ENCODE measurements at places on chromosomes 11 and 22.

- no peak for DNase-seq
These were observed 144.0 kb downstream of the MPPED1 start for GRCh38 chr22:43555561-43556515.

- DNase-seq = no peak
These were observed 41.9 kb downstream of the SVIP start for GRCh38 chr11:22787551-22788162.

DNA sequence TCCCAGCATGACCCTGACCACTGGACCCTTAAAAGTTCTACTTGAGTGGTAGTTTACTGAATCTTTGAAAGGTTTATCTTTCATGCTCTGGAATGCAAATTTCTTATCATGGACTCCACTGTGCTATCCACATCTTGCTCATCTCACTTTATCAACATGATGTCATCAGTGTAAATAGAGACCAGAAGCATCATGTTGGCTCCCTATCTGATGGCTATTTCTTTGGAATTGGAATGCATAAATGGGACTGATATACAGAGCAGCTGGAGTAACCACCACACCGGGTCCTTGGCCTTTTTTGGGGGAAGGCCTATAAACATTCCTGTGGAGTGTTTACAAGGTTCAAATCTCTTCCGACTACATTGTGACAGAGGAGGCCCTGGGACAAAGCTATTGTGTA is 74.1 kb upstream of the CEP126 start:
- no peak for DNase-seq

GRCh38 chr22:45638197-45638596 is 33.4 kb upstream of the ATXN10 start:
- no peak for DNase-seq

GRCh38 chr22:26484360-26484706 is 656 bp downstream of the SRRD start:
- no peak for DNase-seq

DNA sequence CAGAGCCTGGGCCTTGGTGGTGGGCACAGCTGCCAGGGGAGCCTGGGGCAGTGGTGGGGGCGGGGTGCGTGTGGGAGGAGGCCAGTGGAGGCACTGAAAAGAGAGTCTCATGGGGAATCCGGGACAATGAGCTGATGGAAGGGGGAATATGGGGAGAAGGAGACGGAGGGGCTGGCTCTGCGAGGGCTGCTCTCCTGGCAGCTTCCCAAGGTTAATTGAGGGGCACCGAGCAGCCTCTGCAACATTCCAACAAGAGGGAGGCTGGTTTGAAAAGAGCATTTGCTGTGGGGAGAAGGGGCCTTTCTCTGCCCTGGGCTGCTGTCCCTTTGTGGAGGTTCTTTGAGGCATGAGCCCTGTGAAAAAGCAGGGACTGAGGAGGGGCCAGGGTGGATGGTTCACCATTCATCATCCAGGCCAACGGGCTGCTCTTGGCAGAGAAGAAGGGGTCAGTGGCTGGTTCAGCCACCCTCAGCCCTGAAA is 9.4 kb upstream of the IGSF9B start:
- DNase-seq = no peak

GRCh38 chr22:31861226-31861840 is 83.0 kb upstream of the YWHAH start:
- DNase-seq = no peak

DNA sequence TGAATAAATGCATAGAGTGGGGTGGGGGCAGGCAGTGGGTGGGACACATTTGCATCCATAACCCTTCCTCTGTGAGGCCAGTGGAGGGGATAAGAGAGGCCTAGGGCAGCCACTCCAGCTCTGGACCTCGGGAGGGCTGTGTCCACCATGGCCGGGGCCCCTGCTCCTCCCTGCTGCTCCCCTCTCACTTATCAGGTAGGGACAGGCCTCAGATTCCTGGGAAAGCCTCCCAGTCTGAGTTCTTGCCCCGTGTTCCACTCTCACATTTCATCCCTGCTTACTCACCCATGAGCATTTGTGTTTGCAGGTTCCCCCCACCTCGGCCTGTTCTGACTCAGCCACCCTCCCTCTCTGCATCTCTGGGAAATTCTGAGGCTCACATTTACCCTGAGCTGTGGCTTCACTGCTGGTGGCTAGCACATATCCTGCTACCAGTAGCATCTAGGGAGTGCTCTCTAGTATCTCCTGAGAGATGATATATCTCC is 128.7 kb upstream of the TOP3B start:
- DNase-seq = no peak

DNA sequence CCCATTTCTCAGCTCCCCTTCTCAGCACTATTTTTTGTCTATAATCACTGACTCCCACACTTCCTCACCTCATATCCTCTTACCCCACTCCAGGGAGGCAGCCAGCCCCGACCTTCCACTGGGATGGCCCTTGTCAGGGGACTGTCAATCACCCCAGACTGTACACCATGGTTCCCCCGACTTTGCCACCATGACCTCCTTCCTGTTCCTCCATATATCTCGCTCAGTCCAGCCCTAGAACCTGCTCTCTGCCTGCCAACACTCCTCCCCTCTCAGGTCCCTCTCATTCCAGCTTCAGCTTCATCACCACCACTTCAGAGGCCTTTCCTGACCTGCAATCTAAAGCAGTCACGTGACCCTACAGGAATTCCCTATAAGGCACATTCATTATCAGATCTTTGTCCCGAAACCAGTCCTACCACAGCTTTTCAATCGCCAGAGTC is 16.5 kb downstream of the PRPF19 start:
- DNase-seq = no peak

DNA sequence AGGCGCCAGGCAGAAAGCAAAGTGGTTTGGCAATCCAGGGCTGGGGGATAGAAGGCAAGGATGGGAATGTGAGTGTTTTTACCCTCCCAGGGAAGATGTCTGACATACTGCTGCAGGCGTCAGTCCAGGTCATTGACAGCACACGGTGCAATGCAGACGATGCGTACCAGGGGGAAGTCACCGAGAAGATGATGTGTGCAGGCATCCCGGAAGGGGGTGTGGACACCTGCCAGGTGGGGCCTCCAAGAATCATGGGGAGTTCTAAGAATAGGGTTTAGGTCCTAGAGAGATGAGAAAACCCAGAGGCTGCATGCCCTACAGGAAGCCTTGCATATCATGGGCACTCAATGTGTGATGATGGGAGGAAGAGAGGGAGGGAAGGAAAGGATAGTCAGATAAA is 28.3 kb upstream of the SMIM35 start:
- DNase-seq = no peak

DNA sequence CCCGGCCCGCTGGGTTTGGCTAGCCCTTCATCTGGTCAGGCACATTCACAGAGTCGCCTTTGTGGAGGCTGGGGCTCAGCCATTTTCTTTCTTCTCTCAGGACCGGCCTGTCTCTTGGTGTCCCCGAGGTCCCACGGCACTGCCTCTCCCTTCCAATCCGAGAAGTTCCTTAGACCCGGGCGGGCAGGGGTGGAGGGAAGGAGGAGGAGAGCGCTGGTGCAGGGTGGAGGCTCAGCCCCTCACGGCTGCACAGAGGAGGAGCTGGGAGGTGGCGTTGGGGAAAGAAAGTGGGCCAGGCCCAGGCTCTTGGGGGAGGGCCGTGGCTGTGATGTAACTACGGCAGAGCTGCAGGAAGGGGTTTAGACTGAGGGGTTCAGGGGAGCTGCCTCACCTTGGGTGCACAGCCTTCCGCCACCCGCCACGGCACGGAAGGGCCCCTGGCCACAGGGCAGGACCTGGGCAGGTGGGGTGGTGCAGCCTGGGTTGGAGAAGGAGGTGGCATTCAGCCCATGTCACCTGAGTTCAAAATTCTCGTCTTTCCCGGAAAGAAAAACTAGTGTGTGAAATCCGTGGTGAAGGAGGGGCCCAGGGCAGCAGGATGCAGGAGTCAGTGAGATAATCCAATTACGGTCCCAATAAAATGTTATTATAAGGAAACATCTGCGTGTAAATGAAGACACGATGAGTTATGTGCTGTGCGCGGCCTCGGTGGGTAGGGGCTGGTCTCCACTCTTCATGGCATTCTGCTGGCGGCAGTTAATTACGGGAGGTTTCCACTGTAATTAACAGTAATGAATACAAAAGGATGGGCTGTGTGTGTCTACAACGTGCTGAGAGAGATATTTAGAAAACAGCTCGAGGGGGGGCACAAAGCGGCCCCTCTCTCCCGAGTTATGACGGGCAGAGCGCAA is 1.7 kb downstream of the BRSK2 start:
- DNase-seq = no peak

GRCh38 chr11:123073343-123074057 is 11.6 kb upstream of the HSPA8 start:
- DNase-seq = no peak

GRCh38 chr11:110901441-110901840 is 189.2 kb upstream of the ARHGAP20 start:
- DNase-seq = no peak

- no peak for DNase-seq
These were observed 37.1 kb upstream of the THY1 start for GRCh38 chr11:119460097-119460496.

GRCh38 chr11:61472282-61472681 is 36.3 kb upstream of the LRRC10B start:
- no peak for DNase-seq

GRCh38 chr22:46046299-46046685 is 69.3 kb upstream of the WNT7B start:
- no peak for DNase-seq

DNA sequence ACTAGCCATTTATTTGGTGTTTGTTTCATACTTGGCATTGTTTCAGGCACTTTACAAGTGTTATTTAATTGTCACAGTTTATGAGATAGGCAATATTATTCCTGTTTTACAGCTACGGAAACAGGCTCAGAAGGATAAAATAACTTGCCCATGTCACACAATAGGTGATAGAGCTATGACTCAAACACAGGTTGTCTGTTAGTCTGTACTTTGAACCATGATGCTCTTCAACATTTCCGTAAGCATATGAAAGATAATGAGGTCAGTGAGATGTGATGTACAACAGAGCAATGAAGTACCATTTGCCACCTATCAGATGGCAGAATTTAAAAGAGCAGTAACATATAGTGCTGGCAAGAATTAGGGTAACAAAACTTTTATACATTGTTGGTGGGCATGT is 15.3 kb downstream of the TUG1 start:
- DNase-seq = no peak

GRCh38 chr11:67490727-67491065 is 7.9 kb downstream of the AIP start:
- DNase-seq = no peak

DNA sequence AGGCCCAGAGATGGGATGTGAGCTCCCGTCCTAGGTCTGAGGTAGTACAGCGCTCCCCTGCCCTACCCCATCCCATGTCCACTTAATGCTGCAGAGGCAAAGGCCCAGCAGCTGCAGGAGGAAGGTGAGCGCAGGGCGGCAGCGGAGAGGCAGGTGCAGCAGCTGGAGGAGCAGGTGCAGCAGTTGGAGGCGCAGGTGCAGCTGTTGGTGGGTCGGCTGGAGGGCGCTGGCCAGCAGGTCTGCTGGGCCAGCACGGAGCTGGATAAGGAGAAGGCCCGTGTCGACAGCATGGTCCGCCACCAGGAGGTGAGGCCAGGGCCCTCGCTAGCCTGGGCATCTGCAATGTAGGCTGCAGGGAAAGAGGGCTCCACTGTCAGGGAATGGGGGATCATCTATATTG is 15.2 kb downstream of the CCDC157 start:
- DNase-seq = no peak

- DNase-seq = no peak
These were observed 527 bp downstream of the CARD10 start for GRCh38 chr22:37518509-37519267.

- no peak for DNase-seq
These were observed 1.7 kb upstream of the JAM3 start for GRCh38 chr11:134066943-134067885.

- peak; percentile 2 for DNase-seq
These were observed 110.3 kb downstream of the LRRC32 start for GRCh38 chr11:76560219-76560618.

GRCh38 chr11:78586452-78587046 is 11.9 kb upstream of the NARS2 start:
- DNase-seq = no peak

GRCh38 chr22:47030881-47031627 is 268.6 kb downstream of the TBC1D22A start:
- no peak for DNase-seq

- no peak for DNase-seq
These were observed 4.9 kb downstream of the SLCO2B1 start for GRCh38 chr11:75155570-75156422.

GRCh38 chr11:27563201-27563600 is 56.6 kb upstream of the LIN7C start:
- no peak for DNase-seq

DNA sequence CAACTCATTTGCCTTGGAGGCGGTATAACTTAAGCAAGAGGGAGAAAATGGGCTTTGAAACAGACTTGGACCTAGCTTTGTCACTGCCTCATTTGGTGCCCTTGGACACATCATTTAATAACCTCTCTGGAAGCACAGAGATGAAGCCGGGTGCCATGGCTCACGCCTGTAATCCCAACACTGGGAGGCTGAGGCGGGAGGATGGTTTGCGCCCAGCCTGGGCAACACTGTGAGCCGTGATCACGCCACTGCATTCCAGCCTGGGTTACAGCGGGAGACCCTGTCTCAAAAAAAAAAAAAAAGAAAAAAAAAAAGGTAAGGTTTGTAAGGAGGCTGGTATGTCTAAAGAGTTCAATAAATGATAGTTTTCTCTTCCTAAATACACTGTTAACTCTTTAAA is 806 bp downstream of the COA4 start:
- DNase-seq = no peak

- DNase-seq = no peak
These were observed 935 bp downstream of the ZNF143 start for GRCh38 chr11:9461760-9462134.

DNA sequence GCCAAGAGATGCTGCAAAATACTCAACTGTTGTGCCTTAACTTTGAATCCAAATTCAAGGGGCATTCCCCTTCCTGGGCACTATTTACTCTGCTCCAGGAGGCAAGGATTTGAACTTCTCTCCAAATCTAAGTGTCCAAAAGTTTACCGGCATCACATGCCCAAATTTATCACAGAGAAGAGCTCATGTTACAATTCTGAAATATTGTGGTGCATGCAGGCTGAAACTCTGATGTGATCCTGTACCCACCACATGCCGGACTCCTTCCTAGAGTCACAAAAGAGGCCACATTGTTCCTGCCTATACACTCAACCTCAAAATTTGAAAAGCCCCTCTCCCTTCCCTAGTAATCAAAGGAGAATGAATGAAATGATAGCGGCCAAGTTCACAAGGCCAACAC is 1.3 kb downstream of the TRAF6 start:
- DNase-seq = no peak

DNA sequence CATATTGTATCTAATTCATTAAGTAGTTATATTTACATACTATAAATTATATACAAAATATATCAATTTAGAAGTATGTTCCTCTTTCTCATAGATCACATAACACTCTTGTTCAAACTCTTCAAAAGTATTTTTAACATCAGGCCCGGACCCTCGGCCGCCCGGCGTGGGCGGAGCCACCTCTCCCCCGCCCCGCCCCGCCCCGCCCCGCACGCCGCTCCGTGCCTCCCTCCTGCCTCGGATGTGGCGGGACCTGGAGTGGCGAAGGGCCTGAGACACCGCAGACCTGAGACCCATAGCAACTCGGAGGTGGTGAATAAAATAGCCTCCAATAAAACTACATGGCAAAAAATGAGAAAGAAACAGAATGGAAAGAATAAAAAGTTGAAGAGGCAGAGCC is 105.9 kb upstream of the BDNF start:
- DNase-seq = no peak

GRCh38 chr11:65356394-65356972 is 1.9 kb downstream of the TIGD3 start:
- no peak for DNase-seq
